T1000 (cell line): ENCODE measurements at places on chromosomes 13 and 19.
A peak's percentile ranks its signal among the peaks of the same experiment; 100 is the strongest.

DNA sequence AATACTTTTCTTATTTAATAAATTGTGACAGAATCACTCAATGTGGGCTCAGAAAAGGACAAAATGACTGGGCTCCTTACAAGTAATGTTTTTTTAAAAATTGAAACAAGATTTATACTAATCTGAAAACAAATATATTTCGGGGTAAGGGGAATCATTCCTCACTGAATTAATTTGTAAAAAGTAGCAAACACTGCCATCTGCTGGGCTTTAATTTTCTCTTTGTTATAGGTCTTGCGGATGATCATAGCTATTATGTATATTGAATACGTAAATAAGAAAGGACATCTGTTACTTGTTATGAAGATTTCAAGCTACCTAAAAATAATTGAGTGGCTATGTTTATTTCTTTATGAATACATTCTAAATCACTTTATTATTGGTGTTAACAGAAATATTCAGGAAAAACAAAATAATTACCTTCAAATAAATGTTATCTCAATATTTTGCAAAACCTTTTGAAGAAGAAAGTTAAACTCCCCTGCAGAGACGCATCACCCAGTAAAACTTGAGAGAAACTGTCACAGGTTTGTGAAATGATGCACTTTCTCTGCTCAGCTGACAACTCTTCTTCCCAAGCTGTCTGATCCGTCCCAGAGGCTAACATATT lies 17.8 kb upstream of the ENOX1 start:
- DNase-seq = no peak

DNA sequence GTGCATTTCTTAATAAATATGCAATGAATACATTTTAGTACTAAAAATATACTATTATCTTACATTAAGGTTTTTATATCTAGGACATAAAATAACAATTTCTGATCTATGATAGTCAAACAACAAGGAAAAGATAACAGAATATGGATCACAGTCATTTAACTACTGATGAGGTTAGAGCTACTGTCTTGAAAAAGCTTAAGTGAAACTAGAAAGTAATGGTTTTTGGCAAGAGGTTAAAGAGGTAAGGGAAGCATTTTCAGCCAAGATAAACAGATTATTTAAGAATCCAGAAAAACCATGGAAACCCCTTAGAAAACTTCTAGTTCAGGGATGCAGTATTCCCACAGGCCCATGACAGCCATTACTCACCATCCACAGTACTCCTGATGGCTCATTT lies 787.4 kb downstream of the DACH1 start:
- no peak for DNase-seq

GRCh38 chr13:44895264-44895952 lies 93.9 kb downstream of the NUFIP1 start:
- DNase-seq = no peak

GRCh38 chr13:92429231-92429630 lies 797.4 kb upstream of the GPC6 start:
- DNase-seq = no peak

- no peak for DNase-seq
Observed at GRCh38 chr13:80123945-80124344, 217.0 kb downstream of the SPRY2 start.

DNA sequence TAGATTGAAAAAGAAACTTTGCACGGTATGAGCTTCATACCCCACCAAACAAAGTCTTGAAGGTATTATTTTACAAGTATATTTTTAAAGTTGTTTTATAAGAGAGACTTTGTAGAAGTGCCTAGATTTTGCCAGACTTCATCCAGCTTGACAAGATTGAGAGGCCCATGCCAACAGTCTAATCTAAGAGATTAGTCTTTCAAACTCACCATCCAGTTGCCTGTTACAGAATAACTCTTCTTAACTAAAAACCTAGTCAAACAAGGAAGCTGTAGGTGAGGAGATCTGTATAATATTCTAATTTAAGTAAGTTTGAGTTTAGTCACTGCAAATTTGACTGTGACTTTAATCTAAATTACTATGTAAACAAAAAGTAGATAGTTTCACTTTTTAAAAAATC lies 41.9 kb upstream of the RAP2A start:
- no peak for DNase-seq

- DNase-seq = no peak
Observed at GRCh38 chr13:108558489-108558888, 70.9 kb upstream of the MYO16 start.

DNA sequence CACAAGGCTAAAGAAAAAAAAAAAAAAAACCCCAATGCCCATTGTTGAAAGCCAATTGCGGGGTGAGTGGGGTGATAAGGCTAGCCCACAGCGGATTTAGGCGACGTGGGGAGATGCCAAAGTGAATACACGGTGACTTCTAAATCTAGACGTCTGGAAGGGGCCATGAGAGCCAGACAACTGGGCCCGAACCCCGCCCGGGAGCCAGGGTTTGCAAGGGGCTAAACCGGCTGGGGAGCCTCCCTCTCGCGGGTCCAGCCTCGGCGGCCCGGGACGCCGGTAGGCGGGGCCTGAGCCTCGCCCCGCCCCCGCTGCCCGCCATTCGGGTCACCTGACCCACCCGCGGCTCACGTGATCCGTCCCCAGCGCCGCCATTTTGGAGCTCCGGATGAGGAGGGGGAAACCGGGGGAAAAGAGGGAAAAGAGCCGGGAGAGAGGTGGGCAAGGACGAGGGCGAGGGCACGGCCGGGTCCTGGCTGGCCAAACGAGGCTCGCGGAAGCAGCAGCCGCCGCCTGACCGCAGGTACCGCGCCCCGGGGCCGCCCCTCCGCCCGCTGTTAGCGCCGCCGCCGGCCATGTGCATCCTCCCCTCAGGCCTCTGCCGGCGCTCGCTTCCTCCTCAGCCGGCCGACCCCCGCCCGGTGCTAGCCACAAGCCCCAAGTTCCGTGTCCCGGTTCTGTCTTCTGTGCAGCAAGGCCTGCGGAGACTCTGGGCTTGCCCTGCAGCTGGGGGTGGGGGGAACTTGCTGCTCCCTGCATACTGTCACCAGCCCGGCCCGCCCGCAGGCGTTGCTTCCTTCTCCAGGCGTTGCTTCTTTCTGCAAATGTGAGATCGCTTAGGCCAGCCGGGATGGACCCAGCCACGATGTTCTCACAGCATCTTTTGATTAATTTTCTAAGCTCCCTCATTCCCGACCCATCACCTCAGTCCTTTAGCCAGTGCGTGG lies at the start of gene ZNF507:
Gene ZNF507, plus strand, starts transcription at position 350 of the 947 bp plus-strand sequence. CDS start 7,221 bp downstream, outside the sequence.
- peak; percentile 70 for DNase-seq

GRCh38 chr19:47631681-47632446 lies 22.9 kb downstream of the BICRA start:
- DNase-seq = no peak

GRCh38 chr13:27012482-27013197 lies 159.0 kb downstream of the USP12 start:
- no peak for DNase-seq
